ENCODE measurements at places on chromosomes 16 and 17. TPM values are rescaled to one million over a fixed set of nuclear protein-coding genes. Genes with fewer than 3 reads are reported as not detected.

DNA sequence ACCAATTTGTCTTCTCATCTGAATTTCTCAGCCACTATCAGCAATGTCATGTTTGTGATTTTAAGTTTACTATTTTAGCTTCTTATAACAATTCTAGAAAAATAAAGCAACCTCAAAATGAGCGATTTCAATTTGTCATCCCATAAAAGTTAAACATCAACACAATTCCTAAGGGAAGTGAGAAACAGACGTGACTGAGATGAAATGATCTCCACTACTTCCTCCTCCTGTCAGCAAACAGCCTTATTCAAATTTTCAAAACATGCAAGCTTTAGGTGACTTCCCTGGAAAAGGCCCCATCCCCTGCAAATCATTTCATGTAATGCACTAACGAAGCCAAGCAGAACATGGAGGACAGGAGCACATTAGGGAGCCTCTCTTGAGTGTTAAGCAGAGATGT is 64.9 kb downstream of the ZNF652 start:
- no peak for DNase-seq

DNA sequence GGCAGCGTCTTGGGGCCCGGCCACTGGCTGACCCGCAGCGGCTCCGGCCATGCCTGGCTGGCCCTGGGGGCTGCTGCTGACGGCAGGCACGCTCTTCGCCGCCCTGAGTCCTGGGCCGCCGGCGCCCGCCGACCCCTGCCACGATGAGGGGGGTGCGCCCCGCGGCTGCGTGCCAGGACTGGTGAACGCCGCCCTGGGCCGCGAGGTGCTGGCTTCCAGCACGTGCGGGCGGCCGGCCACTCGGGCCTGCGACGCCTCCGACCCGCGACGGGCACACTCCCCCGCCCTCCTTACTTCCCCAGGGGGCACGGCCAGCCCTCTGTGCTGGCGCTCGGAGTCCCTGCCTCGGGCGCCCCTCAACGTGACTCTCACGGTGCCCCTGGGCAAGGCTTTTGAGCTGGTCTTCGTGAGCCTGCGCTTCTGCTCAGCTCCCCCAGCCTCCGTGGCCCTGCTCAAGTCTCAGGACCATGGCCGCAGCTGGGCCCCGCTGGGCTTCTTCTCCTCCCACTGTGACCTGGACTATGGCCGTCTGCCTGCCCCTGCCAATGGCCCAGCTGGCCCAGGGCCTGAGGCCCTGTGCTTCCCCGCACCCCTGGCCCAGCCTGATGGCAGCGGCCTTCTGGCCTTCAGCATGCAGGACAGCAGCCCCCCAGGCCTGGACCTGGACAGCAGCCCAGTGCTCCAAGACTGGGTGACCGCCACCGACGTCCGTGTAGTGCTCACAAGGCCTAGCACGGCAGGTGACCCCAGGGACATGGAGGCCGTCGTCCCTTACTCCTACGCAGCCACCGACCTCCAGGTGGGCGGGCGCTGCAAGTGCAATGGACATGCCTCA is 773 bp downstream of the NTN3 start:
- no peak for DNase-seq

- no peak for DNase-seq
Observed at GRCh38 chr16:85096921-85097320, 15.4 kb downstream of the CIBAR2 start.

- DNase-seq, result no peak
Observed at GRCh38 chr16:25916037-25916436, 224.3 kb downstream of the HS3ST4 start.

DNA sequence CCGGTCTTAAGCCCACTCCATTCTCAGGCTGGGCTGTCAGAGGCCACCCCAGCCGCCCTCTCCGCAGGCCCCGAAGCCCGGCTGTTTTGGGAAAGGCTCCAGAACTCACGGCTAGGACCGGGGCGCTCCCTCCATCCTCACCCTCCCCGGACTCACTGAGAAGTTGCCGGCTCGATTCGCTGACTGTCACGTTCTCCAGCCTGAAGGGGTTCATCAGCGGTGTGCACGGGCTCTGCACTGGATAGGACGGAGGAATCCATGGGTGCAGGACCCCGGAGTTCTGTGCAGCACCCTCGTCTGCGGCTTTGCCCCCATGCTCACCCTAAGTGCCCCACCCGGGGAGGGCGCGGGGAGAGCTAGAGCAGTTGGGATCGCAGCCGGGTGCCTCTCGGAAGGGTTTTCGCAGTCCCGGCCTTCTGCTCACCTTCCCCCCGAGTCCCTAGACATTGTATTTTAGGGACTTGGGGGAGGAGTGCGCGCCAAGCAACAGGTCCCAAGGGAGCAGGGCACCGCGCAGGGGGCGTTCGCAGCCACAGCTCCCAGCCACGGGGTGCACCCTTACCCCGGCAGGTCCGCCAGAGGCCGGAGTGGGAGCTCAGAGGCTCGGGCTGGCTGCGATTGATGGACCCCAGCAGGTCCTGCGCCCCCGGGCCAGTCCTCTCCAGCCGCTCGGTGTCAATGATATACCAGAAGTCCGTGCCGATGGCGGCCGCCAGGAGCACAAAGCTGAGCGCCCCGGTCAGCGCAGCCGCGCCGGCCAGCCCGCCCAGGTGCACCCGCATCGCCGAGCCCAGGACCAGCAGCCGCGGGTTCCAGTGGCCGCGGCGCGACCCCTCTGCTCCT is 1.0 kb downstream of the TMEM114 start:
- no peak for DNase-seq

GRCh38 chr16:637081-638018 is 1.2 kb upstream of the METTL26 start:
- peak; percentile 92 for DNase-seq

DNA sequence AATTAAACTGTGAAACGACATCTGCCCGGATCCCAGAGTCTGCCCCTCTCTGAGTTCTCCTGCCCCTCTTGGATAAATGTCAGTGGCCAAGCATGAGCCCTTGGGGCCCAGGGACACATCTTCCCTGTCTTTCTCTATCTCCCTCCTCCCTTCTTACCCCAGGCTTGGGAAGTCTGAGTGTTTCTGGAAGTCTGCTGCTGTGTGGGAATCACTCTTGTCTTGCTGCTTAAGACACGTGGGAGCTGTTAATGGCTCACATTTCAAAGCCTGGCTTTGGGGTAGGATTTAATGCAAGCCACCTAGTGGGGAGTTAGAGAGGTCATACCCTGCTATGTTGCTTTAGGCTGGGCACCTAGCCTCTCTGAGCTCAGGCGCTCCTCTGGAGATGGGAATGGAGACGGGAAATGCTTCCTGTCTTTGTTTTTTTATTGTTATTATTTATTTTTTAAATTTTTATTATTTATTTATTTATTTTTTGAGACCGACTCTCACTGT is 218.5 kb upstream of the CIBAR2 start:
- peak; percentile 68 for DNase-seq

DNA sequence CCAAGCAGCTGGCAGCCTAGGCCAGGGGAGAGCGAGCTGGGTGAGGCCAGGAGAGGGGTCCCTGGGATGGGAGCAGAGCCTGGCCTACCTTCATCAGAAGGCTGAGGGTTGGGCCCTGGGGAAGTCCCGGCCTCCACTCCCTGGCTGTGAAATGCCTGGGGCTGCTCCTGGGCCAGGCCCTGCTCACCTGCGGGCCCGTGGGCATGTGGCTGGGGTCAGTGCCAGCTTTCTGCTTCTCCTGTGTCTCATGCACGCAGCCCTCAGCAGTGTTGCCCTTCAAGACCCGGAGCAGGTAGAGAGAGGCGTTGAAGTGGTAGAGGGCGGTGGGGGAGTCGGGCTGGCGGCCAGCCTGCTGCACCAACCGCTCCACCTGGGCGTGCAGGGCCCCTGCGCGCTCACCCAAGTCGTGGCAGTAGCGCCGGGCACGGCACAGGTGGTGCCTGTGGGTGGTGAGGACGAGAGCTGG is 12.4 kb downstream of the MYBBP1A start:
- no peak for DNase-seq

- no peak for DNase-seq
Observed at GRCh38 chr16:29649588-29650494, 13.2 kb upstream of the SPN start.

GRCh38 chr16:71867939-71868338 is 16.0 kb downstream of the ZNF821 start:
- no peak for DNase-seq

GRCh38 chr16:85124636-85125346 is 12.5 kb upstream of the CIBAR2 start:
- no peak for DNase-seq

- DNase-seq, result no peak
Observed at GRCh38 chr16:85412911-85413520, 200.1 kb upstream of the GSE1 start.

DNA sequence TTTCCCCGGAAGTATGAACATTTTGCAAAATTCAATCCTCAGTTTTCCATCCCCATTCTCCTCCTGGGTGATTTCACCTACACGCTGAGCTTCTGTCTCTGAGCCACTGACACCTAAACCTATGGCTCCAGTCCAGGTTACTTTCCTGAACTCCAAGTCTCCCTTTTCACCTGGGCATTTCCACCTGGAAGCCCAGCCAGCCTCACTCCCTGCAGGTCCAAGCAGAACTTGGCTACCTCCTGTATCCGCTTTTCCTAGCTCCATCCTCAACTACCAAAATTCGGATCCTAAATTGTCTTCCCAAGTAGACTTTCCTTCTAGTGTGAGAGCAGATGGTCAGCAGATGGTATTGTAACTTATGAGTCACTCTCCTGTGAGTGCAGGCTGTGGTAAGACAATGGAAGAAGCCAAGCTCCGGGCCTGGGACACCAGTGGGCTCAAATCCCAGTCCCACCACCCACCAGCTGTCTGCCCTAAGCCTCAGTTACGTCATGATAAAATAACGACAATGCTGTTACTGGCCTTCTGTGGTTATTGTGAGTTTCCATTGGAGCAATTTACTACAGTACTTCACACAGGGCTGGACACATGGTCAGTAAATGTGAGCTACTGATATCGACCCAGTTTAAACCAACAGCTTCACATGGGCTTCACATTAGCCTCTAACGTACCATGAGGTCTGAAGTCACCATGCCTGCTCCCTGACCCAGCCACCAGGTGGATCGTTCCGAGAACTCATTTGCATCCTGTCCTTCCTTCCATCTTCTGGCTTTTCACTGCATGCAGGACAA is 33.3 kb downstream of the PECAM1 start:
- peak; percentile 96 for DNase-seq

DNA sequence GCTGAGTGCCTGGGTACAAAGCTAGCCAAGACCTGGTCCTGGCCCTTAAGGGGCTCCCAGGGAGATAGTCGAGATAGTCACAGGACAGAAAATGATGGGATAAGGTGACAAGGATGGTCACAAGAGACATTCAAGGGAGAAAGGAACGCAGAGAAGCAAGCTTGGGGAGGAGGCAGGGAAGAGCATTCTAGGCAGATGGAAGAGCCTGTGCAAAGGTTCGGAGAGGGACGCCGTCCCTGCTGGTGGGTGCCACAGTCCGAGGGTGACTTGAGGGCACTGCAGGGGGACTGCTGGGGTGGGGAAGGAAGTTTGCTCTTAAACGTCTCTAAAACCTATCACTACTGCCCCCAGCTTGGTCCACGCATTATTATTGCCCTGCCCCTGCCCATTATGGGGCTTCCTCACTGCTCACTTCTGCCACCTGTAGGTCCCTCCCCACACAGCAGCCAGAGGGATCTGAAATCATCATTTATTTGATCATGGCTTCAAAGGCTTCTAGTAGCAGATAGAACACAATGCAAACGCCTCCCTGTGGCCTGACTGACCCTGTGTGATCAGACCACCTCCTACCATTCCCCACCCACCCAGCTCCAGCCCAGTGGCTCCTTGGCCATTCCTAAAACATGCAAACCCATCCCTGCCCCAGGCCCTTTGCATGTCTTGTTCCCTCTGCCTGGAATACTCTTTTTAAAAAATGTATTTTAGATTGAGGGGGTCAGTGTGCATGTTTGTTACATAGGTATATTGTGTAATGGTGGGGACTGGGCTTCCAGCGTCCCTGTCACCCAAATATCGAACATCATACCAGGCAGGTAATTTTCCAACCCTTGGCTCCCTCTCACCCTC is 60.3 kb downstream of the RMI2 start:
- DNase-seq, result peak; percentile 61

- no peak for DNase-seq
Observed at GRCh38 chr16:16075488-16076422, 126.3 kb downstream of the ABCC1 start.

DNA sequence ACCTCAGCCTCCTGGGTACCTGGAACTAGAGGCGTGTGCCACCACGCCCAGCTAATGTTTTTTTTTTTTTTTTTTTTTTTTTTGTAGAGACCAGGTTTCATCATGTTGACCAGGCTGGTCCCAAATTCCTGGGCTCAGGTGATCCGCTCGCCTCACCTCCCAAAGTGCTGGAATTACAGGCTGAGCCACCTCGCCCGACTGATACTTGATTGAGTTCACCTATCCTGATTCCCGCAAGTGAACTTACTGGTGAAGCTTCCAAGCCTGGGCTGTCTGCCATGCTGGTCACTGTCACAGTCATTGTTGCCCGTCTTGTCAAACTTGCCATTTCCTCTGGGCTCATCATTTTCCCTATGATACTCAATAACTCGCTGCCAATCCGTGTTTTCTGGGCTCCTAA is 71.1 kb upstream of the MTMR4 start:
- no peak for DNase-seq

The KDM6B gene
- 7.6 TPM for total RNA-seq

The CYB5B gene
- total RNA-seq, result 77.8 TPM

The GRB7 gene
- total RNA-seq, result 0.28 TPM

The PMFBP1 gene
- total RNA-seq, result not detected

The POLG2 gene
- 8.7 TPM for total RNA-seq

The ATP1B2 gene
- total RNA-seq, result not detected

The GCGR gene
- not detected for total RNA-seq

The TSC2 gene
- 40.8 TPM for total RNA-seq

The CALB2 gene
- not detected for total RNA-seq

The RBFOX1 gene
- total RNA-seq, result not detected

The DNAAF8 gene
- 0.70 TPM for total RNA-seq

The TBC1D3 gene
- total RNA-seq, result not detected

The BRCA1 gene
- 10.7 TPM for total RNA-seq

The HS3ST4 gene
- not detected for total RNA-seq

The MBTPS1 gene
- total RNA-seq, result 120 TPM

Data from dermis blood vessel endothelial cell (primary cell).